ENCODE measurements at places on chromosomes 13 and 19. TPM values are rescaled to one million over a fixed set of nuclear protein-coding genes. Genes with fewer than 3 reads are reported as not detected.

The CGB2 gene
- total RNA-seq, result not detected

The PPFIA3 gene
- 3.3 TPM for total RNA-seq

The KLC3 gene
- 7.8 TPM for total RNA-seq

The TEAD2 gene
- total RNA-seq, result 74.5 TPM

The CAMSAP3 gene
- 12.4 TPM for total RNA-seq

The CYP2A13 gene
- total RNA-seq, result not detected

The RFXAP gene
- 2.7 TPM for total RNA-seq

The SGTA gene
- 113 TPM for total RNA-seq

The MISP gene
- total RNA-seq, result 25.2 TPM

The CGB8 gene
- 1.2 TPM for total RNA-seq

The TRPC4 gene
- 7.0 TPM for total RNA-seq

The NBEA gene
- 2.7 TPM for total RNA-seq

The FFAR3 gene
- total RNA-seq, result not detected

The ZNF486 gene
- total RNA-seq, result 16.0 TPM

The CPB2 gene
- not detected for total RNA-seq

The COX7A1 gene
- total RNA-seq, result not detected

The LRRC63 gene
- not detected for total RNA-seq

The CRX gene
- not detected for total RNA-seq

The DNAJC15 gene
- 24.0 TPM for total RNA-seq

The GARIN5A gene
- 0.69 TPM for total RNA-seq

The ZNF541 gene
- not detected for total RNA-seq

The CGB3 gene
- not detected for total RNA-seq

The VMAC gene
- total RNA-seq, result 0.87 TPM

The CLEC4G gene
- not detected for total RNA-seq

The CERS1 gene
- total RNA-seq, result 0.87 TPM

The RUBCNL gene
- 0.29 TPM for total RNA-seq

The IGFL3 gene
- not detected for total RNA-seq

The APLP1 gene
- total RNA-seq, result 8.4 TPM

The CCL25 gene
- total RNA-seq, result not detected

The PLPPR3 gene
- 0.75 TPM for total RNA-seq

The ZNF442 gene
- 0.36 TPM for total RNA-seq

The SYCN gene
- total RNA-seq, result not detected

The BRCA2 gene
- 7.6 TPM for total RNA-seq

The CLDND2 gene
- total RNA-seq, result not detected

The ENOX1 gene
- total RNA-seq, result 0.17 TPM

The IGSF23 gene
- 0.12 TPM for total RNA-seq

The ABHD17A gene
- total RNA-seq, result 83.4 TPM

The FAM124A gene
- 0.63 TPM for total RNA-seq

The KRTDAP gene
- total RNA-seq, result not detected

The CGB1 gene
- total RNA-seq, result not detected

The BEST2 gene
- total RNA-seq, result not detected

The MEIOSIN gene
- not detected for total RNA-seq

The ZFR2 gene
- total RNA-seq, result not detected

The KLK15 gene
- not detected for total RNA-seq

The GPR12 gene
- not detected for total RNA-seq

The ZSCAN4 gene
- total RNA-seq, result not detected

The KIR2DL1 gene
- total RNA-seq, result not detected

Data from epithelial cell of proximal tubule (primary cell).